ENCODE measurements at places on chromosomes 7 and 10. TPM values are rescaled to one million over a fixed set of nuclear protein-coding genes. Genes with fewer than 3 reads are reported as not detected.

Gene FGFR2
- total RNA-seq, result 64.3 TPM

DNA sequence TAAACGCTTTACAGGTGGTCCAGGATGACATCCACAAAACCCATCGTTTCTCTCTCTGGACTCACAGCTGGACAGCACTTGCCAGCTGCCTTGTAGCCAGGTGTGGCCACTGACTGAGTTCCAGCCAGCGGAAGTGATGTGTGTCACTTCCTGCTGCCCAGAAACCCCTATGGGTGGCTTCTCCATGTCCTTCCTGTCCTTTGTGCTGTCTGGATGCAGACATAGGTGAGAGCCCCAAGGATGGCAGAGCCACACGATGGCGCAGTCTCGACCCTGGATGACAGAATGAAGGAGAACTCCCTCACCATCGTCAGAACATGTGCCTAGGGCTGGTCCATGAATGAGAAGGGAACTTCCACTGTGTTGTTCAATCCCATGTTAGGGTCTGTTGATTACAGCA is 22.1 kb downstream of the NMT2 start:
- DNase-seq, result no peak

- DNase-seq, result no peak
These were observed 14.7 kb upstream of the SAMD8 start for GRCh38 chr10:75096749-75097148.

- DNase-seq, result no peak
These were observed 75.9 kb downstream of the ICA1 start for GRCh38 chr7:8185926-8186683.

Gene FOXP2
- 88.0 TPM for total RNA-seq

GRCh38 chr10:18043148-18044006 is 91.7 kb downstream of the SLC39A12 start:
- DNase-seq, result no peak

DNA sequence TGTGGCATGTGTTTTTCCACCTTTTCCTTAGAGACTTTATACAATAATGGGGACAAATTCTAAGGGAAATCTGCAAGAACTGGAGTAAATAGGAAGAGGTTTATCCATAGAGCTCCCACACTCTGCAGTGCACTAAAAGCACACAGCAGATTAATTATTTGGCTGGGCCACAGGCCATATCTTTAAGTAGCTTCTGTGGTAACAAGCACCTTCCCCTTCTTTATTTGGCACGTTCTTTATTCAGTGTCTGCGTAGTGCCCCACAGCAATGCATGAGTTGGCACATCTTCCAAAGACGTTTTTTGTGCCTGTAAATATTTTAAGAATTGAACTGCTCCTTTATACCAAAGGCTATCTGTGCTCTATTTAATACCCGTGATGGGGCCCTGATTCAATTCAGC is 104.9 kb upstream of the MBL2 start:
- no peak for DNase-seq

DNA sequence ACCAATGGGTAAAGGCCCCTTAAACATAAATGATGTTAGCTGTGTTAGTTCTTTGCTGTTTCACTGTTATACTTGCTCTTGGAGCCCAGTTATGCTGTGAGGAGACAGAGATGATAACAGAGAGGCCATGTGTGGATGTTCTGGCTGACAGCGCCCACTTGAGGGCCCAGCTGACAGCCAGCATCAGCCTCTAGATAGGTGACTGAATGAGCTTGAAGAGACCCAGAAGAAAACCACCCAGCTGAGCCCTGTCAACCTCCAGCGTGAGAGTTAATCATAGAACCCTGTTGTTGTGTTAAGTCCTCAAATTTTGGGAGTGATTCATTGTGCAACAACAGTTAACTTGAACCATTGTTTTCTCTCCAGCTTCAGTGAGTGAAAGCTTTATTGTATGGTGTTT is 91.7 kb downstream of the GLRX3 start:
- DNase-seq, result no peak

DNA sequence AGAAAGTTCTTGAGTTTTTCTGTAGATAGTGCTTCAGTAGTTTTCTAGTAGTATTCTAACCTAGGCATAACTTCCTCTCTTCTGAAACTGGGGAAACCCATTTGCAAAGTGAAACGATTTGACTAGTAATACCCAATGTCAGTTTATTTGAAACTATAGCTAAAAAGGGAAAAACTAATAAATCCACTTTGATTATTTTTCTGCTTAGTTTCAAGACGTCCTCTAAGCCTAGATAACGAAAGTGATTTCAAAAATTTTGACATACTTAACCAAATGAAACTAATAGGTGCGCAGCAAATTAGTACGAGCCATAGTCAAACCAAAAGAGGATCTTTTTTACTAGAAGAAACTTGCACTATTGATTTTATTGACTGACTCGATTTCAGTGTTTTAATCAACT is 9.8 kb upstream of the SP8 start:
- DNase-seq, result no peak

Gene SLC18A3
- 1.6 TPM for total RNA-seq

- no peak for DNase-seq
These were observed 31.3 kb downstream of the AKR1C3 start for GRCh38 chr10:5125315-5126044.

Gene CHN2
- 18.7 TPM for total RNA-seq

- peak; percentile 25 for DNase-seq
These were observed 375.2 kb downstream of the RPS24 start for GRCh38 chr10:78408671-78409472.

DNA sequence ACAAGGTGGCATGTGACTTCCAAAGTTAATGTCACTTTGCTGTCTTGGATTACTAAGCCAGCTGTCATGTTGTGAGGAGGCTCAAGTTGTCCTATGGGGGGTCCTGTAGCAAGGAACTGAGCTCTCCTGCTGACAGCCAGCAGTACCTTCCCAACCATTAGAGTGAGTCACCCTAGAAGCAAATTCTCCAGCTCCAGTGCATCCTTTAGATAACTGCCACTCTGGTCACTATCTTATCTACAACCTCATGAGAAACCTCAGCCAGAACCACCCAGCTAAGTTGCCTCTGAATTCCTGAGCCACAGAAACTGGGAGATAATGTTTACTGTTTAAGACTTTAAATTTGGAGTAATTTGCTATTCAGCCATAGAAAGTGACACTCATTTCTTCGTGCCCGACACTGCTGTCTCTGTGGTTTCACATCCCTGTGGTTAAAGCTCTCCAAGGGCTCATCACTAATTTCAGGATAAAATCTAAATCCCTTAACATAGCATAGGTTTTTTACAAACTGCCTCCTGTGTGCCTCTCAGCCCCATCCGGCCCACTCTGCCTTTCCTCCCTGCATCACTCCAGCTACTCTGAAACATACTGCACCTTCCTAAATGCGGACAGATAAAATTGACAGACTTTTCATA is 83.5 kb downstream of the PRR15 start:
- DNase-seq, result no peak

Measured in mucosa of descending colon (tissue), 3 donors.